Cerebellar nuclear complex (tissue), 1 donor: ENCODE measurements at places on chromosomes 2 and 18.

GRCh38 chr2:238160206-238161129 is 1.7 kb downstream of the ERFE start:
- DNase-seq = no peak

GRCh38 chr2:42125841-42126594 is 43.1 kb upstream of the EML4 start:
- DNase-seq = no peak

DNA sequence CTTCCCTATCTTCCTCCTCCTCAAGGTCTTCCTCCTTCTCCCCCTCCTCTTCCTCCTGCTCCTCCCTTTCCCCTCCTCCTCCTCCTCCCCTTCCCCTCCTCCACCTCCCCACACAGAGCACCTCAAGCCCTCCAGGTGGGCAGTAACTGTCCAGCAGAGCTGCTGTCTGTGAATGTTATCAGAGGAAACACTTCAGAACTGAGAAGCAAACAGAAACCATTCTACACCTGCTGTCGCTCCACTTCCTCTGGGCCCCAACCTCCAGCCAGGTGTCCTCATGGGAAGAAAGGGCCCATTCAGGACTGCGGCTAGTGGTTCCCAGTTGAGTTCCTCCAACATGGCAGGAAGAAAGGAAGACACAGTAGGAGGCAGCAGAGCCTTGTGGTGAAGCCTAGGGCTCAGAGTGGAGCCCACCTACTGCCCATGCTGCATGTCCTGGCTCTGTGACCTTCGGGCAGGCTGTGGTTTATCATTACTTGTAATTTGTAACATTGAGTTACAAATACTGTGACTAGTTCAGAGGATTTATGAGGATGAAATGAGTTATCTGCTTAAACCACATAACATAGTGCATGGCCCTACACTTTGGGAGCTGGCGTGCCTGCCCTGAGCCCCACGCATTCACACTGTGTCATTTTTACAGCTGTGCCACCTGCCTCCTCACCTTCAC is 165.9 kb upstream of the ID2 start:
- DNase-seq = no peak

GRCh38 chr2:178301649-178302238 is 107.4 kb downstream of the OSBPL6 start:
- no peak for DNase-seq

- no peak for DNase-seq
Measured at GRCh38 chr2:64220265-64220664, 76.0 kb upstream of the PELI1 start.

- no peak for DNase-seq
Measured at GRCh38 chr2:37740164-37740739, 68.8 kb upstream of the CDC42EP3 start.

- no peak for DNase-seq
Measured at GRCh38 chr2:96103187-96103601, 13.2 kb downstream of the ADRA2B start.

GRCh38 chr2:152468899-152469692 is 134.1 kb downstream of the FMNL2 start:
- no peak for DNase-seq

DNA sequence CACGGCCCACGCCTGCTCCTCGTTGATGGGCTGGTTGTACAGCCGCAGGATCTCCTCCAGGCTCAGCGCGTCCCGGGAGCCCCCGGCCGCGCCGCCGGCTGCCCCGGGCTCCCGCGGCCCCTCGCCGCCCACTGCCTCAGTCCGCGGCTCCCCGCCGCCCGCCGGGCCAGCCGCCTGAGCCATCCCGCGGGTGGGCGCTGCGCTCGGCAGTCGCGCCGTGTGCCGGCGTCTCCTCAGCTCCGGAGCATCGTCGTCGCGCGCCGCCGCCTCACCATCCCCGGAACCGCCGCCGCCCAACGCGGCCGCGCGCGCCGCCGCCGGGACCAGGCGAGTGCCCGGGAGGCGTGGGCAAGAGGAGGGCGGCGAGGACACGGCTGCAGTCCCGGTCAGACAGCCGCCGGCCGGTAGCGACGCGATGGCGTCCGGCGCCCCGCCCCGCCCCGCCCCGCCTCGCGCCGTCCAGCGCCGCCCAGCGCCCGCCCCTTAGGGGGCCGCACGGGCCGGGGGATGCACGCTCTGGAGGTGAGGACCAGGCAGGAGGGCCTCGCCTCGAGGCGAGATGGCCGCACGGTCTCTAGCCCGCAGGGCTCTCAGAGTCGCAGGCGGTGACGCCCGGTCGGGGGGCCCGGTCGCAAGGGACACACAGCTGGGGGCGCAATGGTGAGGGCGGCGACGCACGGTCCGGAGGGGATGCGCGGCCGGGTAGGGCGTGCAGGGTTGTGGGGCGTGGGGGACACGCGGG is at the start of gene SPIRE1:
Gene SPIRE1, minus strand, starts transcription at position 424 of the 742 bp plus-strand sequence. Its CDS starts 241 bp downstream, at position 183.
- DNase-seq = no peak

GRCh38 chr2:38400513-38400912 is 23.4 kb upstream of the ATL2 start:
- no peak for DNase-seq
